ENCODE measurements at places on chromosomes 12 and 14.
A peak's percentile ranks its signal among the peaks of the same experiment; 100 is the strongest.

DNA sequence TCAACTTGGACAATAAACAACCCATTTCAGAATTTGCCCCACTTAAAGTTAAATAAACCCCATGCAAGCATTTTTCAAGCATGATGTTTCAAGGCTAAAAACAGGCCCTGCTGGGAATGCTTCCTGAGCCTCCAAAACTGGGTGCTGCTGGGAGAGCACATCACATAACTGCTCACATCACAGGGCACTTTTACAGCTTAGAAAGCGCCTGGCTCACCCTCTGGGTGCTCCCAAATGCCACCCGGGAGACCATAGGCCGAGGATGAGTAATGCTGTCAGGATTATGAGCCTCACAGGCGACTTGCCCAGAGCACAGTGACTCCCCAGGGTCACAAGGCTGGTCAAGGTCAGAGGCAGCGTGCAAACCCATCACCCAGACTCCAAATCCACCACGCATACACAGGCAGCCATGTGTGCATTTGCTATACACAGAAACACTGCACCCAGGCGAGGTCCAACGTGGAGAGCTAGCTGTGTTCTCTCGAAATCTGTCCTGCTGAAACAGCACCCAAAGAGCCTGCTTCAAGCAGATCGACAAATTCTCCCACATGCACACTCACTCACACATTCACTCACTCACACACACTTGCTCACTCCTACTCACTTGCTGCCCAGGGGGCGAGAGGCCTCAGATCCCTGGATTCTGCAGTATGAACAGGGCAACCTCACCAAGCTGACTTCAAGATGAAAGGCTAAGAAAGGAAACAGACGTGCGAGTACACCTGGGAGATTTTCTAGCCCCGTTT lies 58.7 kb downstream of the ITPK1 start:
- DNase-seq, result no peak

- DNase-seq, result no peak
These were observed 20.8 kb upstream of the FBLN5 start for GRCh38 chr14:91968280-91968679.

DNA sequence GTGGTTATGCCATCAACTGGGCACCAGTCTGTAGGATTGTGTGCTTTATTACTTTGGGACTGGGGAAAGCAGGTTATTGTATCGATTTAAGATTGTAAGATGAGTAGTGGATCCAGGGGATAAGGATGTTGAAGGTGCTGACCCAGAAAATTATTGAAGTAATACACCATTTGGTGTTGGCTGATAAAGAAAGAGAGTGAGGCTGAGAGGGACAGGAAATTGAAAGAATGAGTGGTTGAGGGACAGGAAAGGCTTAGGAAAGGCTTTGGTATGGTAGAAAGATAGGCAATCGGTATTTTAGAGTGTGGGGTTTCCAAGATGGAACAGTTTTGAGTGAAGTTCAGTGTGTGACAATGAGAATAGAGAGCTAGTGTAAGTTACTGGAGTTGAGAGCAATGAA lies 12.3 kb downstream of the PPHLN1 start:
- DNase-seq, result no peak

DNA sequence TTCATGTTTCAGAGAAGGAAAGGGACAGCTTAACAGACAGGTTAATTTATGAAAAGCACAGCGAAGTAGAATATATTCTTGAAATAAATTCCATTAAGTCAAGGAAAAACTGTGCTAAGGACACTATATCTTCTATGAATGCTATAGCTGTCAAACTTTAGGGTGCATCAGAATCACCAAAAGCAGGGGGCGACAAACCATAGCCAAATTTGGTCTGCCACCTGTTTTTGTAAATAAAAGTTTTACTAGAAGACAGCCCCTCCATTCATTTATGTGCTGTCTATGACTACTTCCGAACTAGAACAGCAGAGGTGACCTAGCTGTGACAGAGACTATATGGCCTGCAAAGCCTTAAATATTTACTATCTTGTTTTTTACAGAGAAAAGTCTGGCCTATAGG lies 25.9 kb downstream of the PPP4R3A start:
- no peak for DNase-seq

- DNase-seq, result no peak
These were observed 1.0 kb downstream of the ATXN7L3B start for GRCh38 chr12:74538491-74539258.

- no peak for DNase-seq
These were observed 31.7 kb upstream of the TUBA1C start for GRCh38 chr12:49232940-49233841.

DNA sequence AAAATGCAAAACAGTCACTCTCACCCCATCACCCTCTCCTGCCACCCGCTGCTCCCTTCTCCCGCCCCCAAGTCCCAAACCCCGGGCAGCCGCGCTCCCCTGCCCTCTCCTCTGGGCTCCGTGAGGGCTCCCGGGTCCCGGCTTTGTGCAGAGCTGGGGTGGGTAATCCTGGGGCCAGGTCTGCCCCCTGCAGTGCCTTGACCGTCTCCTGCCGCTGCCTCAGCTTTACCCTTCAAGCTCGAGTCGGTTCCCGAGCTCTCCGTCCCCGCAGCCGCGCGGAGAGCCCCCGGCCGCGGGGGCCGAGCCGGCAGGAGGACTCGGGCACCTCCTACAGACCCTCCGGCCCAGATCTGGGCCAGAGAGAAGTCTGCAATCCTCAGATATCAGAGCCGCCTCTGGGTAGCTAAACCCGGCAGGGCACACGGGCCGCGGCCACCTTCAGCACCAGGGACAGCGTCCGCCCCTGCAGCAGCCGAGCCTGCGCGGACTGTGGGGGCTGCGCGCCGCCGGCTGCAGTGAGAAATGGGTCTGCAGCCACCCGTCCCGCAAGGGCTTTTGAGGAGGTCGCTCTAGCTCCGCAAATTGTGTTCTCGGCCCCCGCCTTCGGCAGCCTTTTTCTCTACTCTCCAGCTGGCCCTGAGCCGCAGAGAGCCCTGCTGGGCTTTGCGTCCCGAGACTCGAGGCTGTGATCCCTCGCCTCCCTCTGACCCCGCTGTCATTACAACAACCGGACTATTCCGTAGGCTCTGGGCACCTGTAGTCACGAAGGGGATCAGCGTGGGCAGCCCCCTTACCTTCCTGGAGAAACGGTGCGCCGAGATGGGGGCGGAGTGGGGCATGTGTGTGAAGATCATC lies 1.2 kb downstream of the PRMT8 start:
- peak; percentile 73 for DNase-seq

GRCh38 chr14:68211421-68211820 lies 391.8 kb downstream of the RAD51B start:
- DNase-seq, result no peak

- peak; percentile 99 for DNase-seq
These were observed at the start of gene GPRC5A for GRCh38 chr12:12891080-12891880. TSS of gene GPRC5A (plus strand) at chr12:12891562. CDS start at chr12:12908250, 16,688 bp downstream.

DNA sequence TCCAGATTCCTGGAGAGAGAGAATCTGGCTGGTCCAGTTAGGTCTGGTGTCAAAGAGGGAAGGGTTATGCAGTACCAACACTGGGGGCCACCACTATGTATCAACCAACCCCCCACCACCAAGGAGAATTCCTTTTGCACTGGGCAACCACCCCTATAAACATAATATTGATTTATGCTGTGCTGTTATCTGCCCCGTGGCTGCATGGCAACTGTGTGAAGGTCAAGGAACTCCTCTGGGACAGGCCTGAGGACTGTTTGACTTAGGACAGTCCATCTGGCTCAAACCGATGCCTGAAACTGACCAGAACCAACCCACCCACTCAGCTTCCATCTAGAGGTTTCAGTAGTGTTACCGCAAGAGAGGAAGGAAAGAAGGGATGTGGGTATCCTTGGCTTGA lies 20.5 kb downstream of the PLEKHH1 start:
- no peak for DNase-seq

DNA sequence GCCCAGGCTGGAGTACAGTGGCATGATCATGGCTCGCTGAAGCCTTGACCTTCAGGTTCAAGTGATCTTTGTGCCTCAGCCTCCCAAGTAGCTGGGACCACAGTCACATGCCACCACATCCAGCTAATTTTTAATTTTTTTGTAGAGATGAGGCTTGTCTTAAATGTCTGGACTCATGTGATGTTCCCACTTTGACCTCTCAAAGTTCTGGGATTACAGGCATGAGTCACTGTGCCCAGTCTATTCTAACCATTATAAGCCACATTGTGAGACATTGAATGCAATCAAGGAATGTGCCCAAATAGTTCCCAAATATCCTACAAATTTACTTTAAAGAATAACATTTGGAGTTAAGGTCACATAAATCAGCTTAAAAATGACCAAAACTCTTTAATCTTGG lies 130.7 kb upstream of the ARID2 start:
- no peak for DNase-seq

DNA sequence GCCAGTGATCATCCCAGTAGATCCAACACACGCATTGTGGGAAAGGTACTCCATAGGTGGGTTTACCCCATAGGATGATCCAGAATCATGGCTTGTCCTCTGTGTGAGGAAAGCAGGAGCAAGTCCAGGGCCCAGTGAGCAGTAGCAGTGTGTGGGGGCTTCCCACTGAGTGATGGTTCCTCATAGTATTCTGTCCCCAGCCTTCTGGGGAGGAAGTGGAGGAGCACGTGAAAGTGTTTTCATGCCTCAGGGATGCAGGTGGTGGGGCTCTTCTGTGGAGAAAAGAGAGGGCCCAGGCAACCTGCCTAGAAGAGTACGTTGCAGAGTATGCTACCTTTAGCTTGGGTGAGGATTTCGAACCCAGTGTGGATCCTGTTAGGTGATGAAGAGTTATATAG lies 56.5 kb downstream of the SUSD6 start:
- DNase-seq, result no peak

DNA sequence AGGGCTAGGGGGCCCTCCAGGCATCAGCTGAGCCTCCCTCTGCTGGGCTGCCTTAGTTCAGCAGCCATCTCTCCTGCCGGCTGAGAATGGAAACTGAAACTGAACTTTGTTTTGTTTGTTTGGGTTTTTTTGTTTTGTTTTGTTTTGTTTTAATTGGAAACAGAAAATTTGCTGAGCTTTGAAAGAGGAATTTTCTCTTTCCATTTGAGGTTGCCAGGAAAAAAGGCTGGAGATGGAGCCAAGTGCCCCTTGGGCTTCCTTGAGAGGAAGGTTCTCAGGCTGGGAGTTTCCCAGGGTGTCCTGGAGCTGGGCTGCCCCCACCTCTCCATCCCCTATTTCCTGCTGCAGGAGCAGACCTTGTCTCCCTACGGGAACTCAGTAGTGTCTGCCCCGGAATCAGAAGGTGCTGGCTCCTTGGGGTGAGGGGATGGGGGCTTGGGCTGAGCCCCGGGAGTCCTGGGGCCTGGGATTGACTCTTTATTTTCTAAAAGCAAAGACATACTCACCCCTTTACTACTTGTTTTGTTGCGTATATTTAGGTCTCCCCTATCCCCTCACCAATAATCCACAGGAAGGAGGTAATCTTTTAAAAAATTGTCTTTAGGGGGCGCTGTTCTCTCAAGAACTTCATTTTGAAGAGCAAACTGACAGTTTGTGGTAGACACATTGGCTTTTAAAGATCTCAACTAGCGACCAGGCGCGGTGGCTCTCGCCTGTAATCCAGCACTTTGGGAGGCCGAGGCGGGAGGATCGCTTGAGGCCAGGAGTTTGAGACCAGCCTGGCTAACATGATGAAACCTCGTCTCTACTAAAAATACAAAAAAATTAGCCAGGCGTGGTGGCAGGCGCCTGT lies 21.3 kb upstream of the OASL start:
- DNase-seq, result peak; percentile 88

- no peak for DNase-seq
These were observed 54.2 kb downstream of the SPTB start for GRCh38 chr14:64825509-64825908.

DNA sequence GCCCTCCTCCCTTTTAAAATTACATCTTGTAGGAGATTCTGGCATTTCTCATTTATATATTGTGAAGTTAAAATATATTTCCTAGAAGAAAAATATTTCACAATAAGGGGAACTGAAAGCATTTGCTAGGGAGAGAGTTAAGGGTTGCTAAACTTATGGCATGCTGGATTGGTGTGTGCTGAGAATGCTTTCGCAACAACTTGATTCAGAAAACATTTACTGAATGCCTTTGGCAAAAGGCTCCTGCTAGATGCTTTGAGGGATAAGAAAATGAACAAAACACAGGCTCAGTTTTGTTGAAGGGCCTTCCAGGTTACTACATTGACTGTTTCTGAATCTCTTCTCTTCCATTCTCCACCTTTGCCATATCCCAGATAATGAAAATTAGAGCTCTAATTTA lies 67.5 kb downstream of the DIP2B start:
- peak; percentile 35 for DNase-seq

GRCh38 chr12:110647631-110648040 lies 33.7 kb downstream of the TCTN1 start:
- no peak for DNase-seq

GRCh38 chr12:124299628-124300388 lies 4.9 kb downstream of the RFLNA start:
- no peak for DNase-seq

GRCh38 chr12:60201891-60202290 lies 606.1 kb downstream of the SLC16A7 start:
- DNase-seq, result no peak

GRCh38 chr14:42633504-42634095 lies 1026.9 kb downstream of the LRFN5 start:
- DNase-seq, result no peak

DNA sequence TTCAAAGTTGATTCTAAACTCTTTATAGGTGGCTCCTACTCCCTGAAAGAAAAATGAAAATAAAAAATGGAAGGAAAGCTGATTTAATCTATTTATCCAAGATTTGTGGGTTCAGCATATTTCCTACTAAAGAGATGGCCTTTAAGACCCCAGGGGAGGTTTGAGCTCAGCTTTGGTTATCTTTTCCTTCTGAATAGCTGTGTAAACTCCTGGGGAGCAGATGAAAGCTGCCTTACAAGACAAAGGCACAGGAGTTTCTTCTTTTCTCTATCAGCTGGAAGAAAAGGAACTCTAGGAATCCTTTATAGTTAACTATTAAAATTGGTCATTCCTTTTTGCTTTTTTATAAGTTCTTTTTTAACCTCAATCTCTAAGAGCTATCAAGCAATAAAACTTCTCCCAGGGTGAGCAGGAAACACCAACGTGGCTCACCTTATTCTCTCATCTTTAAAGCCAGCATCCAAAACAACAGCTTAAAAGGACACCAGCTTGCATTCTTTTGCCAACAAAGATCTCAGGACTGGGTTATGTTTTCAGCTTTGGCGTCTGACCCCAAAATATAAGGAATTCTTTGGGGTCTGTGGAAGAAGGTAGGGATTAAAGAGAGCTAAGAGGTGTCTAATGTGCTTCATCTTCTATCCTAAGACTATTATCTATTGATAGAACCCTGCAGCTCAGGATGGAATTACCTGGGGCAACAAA lies 371.7 kb upstream of the KITLG start:
- peak; percentile 28 for DNase-seq

GRCh38 chr14:39592116-39592789 lies 160.0 kb upstream of the FBXO33 start:
- DNase-seq, result no peak

- no peak for DNase-seq
These were observed 154.3 kb upstream of the NPAS3 start for GRCh38 chr14:32784405-32784804.
